ENCODE measurements at places on chromosomes 12 and 14.

- no peaks in the 10 kb centered on the region for H3K4me1 ChIP-seq
- no peak overlapping the region for H3K27ac ChIP-seq
- no peak overlapping the region for H3K4me3 ChIP-seq
- peaks cover 8% of the 10 kb centered on the region for H3K27me3 ChIP-seq
- no peaks in the 10 kb centered on the region for H3K36me3 ChIP-seq
- DNase-seq, result no peak
Measured at GRCh38 chr14:91378930-91379578, 38.6 kb downstream of the CCDC88C start.

- peaks cover 3% of the 10 kb centered on the region for H3K36me3 ChIP-seq
- DNase-seq, result no peak
- no peak overlapping the region for H3K4me3 ChIP-seq
- no peak overlapping the region for H3K27ac ChIP-seq
- H3K27me3 ChIP-seq, result no peaks in the 10 kb centered on the region
- H3K4me1 ChIP-seq, result peaks cover 17% of the 10 kb centered on the region
Measured at GRCh38 chr14:101823511-101824120, 62.1 kb downstream of the PPP2R5C start.

DNA sequence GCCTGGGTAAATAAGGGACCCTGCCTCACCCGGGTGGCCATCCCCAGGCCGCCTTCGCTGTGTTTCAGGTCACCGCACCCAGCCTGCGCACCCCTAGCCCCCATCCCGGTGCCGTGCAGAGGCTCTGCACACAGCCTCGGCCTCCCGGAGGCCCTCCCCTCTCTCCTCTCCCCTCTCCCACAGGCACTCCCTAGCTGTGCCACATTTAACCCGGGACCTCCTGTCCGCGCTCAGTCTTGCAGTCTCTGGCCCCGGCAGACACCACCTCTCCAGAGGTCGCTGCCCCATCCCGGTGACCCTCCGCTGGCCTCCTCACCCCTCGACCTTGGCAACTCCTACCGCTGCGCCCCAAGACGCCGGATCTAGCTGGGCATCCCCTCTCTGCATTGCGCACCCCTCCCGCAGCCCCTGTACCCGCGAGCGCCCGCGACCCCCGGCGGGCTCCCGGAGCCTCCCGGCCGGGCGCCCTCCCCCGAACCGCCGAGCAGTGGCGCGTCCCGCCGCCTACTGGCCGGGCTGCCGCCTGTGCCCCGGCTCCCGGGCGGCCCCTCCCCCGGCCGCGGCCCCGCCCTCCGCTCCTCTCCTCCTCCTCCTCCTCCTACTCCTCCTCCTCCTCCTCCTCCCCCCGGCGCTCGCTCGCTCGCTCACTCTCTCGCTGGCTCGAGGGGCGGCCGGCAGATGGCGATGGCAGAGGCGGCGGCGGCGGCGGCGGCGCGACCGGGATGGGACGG is 120.7 kb downstream of the AACS start:
- no peak within 1 kb of the TSS for H3K27ac ChIP-seq
- H3K4me1 ChIP-seq, result no peaks in the 10 kb centered on the region
- H3K36me3 ChIP-seq, result no peaks in the 10 kb centered on the region
- no peak within 1 kb of the TSS for H3K4me3 ChIP-seq
- DNase-seq, result peak; percentile 44
- H3K27me3 ChIP-seq, result peaks cover 49% of the 10 kb centered on the region

DNA sequence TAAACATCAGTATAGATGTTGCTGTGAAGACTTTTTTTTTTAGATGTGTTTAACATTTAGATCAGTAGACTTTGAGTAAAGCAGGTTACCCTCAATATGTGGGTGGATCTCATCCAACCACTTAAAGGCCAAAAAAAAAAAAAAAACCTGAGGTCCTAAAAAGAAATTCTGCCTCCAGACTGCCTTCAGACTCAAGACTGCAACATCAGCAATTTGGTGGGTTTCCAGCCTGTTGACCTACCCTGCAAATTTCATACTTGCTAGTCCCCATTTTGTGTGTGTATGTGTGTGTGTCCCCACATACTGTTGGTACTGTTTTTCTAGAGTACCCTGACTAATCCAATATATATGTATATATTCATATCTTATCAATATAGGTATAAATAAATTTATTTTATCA is 55.6 kb downstream of the OSBPL8 start:
- no peaks in the 10 kb centered on the region for H3K27me3 ChIP-seq
- no peak for DNase-seq
- no peak overlapping the region for H3K27ac ChIP-seq
- no peaks in the 10 kb centered on the region for H3K36me3 ChIP-seq
- H3K4me3 ChIP-seq, result no peak overlapping the region

DNA sequence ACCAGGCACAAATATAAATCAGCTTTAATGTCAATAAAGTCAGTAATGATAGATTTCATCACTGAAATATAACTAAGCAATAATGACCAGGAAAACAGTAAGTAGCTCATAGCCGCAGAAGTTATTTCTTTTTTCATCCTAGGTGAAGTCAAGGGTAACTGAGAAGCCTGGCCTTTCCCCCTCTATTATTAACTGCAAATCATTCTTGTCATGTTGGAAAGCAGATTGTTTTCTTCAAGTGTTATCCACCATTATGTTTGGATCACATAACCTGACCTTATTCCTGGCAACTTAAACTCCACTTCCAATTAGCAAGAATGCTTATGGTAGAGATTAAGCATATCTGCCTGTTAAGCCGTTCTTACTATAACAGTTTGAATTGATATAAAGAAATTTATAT is 603.4 kb upstream of the FOXG1 start:
- no peaks in the 10 kb centered on the region for H3K4me1 ChIP-seq
- no peak overlapping the region for H3K4me3 ChIP-seq
- H3K27me3 ChIP-seq, result no peaks in the 10 kb centered on the region

DNA sequence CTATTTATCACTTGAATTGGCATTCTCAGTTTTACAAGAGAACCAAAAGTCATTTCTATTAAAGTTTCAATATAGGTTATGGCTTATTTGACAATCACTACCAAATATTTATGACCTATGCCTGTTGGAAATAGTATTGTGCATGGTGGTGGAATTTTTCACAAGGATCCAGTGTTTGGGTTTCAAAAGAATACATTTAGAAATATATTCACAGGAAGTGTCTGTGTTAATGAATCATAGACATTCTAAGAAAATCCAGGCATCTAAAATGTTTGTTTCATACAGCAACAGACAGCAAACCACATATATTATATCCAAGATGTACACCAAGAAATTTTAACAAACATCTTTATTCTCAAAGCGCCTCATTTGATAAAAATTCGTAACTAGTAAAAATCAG is 92.7 kb downstream of the MED13L start:
- no peaks in the 10 kb centered on the region for H3K27me3 ChIP-seq
- H3K4me3 ChIP-seq, result no peak overlapping the region
- peaks cover 6% of the 10 kb centered on the region for H3K4me1 ChIP-seq

Measured in IMR-90 (cell line).